Amygdala (tissue), 56 donors: ENCODE measurements at places on chromosomes 5 and 9.
A peak's percentile ranks its signal among the peaks of the same experiment; 100 is the strongest.

GRCh38 chr5:39661026-39661779 is 236.4 kb upstream of the DAB2 start:
- no peak for DNase-seq

GRCh38 chr5:116953251-116953930 is 378.8 kb upstream of the SEMA6A start:
- DNase-seq = no peak

- DNase-seq = no peak
These were observed 435.2 kb upstream of the ADAMTS16 start for GRCh38 chr5:4704951-4705350.

- DNase-seq = no peak
These were observed 4.0 kb downstream of the MAT2B start for GRCh38 chr5:163509291-163509951.

DNA sequence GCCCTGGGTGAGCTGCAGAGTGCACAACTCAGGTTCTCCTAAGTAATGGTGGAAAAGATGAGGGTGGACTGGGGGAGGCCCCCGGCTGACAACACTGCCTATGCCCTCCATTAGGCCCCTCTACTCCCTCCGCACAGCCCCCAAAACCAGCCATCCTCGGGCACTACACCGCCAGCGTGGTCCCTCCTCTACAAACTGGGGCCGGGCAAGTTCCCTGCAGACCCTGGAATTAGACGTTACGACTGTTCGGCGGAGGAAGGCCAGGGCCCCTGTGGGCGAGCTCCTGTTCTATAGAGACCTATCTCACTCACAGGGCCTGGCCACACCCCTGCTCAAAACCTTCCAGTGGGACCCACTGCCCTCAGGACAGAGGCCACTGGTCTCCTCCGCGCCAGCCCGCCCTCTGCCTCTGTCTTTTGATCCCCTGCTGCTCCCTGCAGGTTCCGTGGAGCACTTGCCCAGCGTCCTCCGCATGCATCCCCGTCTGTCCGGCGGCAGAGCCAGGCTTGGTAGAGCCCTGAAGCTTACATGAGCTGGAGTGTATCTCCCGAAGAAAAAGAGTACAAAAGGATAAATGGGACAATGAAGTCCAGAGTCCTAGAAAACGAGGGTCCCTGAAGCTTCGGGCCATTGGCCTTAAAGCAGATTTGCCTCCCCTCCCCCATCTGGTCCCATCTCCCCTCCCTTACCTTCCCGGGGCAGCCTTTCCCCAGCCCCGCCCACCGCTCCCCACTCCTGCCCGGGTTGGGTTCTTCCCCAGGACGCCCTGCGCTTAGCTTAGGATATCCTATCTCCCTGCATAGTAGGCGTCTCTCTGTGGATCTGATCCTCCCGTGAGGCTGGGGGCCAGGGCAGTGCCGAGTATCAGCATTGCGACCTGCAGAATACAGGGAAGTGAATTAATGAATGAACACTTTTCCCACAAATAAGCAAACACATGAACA is 71.3 kb downstream of the HRH2 start:
- DNase-seq = no peak

- DNase-seq = no peak
These were observed 38.4 kb upstream of the PLEKHG4B start for GRCh38 chr5:53381-54174.

DNA sequence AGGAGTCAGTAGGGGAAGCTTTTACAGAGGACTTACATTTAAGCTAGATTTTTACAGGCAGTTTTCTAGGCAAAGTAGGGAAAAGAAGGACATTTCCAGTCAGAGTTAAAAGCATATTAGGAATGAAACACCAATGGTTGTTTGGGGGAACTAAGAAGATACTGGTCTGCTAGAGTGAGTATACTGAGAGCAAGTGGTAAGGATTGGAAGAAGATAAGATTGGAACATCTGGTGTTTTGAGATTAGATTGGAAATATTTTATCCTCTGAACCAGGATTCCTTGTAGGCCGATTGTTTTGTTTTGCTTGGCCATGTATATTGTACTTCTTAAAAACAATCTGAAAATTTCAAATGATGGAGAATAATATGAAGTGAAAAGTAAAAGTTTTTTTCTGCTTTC is 7.7 kb downstream of the FBXO38 start:
- no peak for DNase-seq

- DNase-seq = no peak
These were observed 473.6 kb upstream of the TNC start for GRCh38 chr9:115591584-115591984.

- no peak for DNase-seq
These were observed at the start of gene CER1 for GRCh38 chr9:14722391-14723035. Gene CER1, minus strand, starts transcription at chr9:14722733. Its CDS starts 61 bp downstream, at chr9:14722672.

DNA sequence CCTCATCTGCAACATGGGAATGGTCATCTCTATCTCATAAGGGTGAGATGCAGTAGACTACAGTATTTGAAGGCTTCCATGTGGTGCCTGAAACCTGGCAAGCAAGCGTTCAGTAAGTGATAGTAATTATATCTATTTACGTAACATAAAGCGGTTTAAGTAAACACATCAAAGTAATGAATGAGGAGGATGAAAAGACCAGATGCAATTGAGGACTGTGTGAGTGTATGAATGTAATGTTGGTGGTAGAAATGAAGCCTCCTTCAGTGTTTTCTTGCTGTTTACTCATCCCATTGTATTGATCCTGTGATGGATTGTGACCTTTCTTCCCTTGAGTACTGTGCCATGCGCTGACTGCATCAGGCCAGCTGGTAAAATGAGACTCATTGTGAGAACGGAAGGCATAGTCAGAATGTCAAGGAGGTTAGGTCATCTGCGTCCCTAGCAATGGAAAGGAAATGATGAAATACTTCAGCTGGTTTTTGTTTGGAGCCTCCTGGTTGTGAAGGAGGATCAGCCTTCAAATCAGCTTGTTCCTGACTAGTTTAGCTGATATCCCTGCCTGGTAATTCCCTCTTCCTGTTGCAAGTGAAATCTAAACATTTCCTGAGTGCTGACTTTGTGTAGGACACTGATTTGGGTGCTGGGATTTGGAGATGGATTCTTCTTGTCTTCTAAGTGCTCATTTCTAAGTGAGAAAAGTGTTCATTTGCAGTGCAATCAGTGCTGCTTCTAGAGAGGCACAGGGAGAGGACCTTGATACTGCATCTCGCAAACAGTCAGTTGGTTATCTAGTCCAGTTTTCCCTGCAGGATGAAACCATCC is 35.6 kb downstream of the TNFSF8 start:
- DNase-seq = no peak

GRCh38 chr9:4530375-4530774 is 40.1 kb downstream of the SLC1A1 start:
- DNase-seq = no peak

GRCh38 chr9:70811638-70812037 is 309.8 kb downstream of the TRPM3 start:
- no peak for DNase-seq

DNA sequence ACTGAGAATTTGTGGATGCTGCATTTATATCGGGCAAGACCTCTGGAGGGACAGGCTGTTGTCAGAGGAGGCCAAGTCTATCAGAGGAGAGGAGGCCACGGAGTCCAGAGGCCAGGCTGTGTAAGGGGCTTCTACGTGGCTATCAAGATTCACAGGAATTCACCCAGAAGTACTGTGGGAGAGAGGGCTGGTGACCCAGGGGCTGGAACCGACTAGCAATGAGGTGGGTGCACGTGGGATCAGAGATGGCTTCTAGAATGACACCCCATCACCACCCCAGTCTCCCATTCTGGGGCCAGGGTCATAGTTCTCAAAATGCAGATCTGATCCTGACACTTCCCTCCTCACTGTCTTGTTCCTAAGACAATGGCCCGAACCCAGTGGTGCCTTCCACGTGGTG is 61.2 kb upstream of the PHYKPL start:
- DNase-seq = no peak

GRCh38 chr5:14809369-14810155 is 62.0 kb downstream of the ANKH start:
- DNase-seq = peak; percentile 21

GRCh38 chr5:83474991-83475390 is 3.4 kb downstream of the VCAN start:
- no peak for DNase-seq

- no peak for DNase-seq
These were observed 7.3 kb downstream of the SFXN1 start for GRCh38 chr5:175485631-175486030.

DNA sequence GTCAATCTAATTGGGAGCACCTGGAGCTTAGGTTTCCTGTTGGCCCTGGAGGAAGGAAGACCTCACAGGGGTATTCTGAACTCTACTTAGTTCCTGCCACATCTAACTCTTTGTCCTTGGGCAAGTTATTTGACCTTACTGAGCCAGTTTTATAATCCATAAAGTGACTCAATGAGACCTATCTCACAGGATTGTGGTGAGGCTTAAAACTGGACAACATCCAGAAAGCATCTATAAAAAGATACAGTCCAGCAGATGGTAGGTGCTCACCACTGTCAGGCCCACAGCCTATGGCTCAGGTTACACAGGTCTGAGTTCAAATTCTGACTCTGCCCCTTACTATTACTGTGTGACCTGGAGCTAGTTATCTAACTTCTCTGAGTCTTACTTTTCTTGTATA is 23.3 kb downstream of the KCNV2 start:
- DNase-seq = no peak

DNA sequence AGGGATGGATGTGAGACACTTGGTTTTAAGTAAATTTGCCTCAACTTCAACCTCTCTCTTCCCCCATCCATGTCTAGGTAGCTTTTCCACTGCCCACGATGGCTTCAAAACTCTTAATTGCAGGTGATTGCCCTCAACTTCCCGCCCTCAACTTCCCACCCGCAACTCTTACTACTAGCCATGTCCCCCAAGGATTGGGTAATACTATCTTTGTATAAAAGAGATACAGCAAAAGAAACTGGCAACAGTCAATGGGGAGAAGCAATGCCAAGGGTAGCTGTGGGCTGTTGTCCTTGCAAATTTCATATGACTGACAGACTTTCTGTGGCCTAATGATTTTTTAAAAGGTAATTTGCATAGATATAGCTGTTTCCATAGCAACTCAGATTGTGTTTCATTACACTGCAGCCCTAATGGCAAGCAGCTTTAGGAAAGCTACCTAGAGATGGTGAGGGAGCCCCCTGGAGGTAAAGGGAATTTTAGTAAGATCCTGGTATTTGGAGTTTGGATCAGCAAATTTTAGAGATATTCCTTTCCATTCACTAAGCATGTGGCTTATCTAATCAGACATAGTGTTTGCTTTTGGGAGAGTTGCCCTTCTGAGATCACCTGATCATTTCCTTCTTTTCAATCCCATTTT is 421.5 kb upstream of the DAP start:
- DNase-seq = no peak

DNA sequence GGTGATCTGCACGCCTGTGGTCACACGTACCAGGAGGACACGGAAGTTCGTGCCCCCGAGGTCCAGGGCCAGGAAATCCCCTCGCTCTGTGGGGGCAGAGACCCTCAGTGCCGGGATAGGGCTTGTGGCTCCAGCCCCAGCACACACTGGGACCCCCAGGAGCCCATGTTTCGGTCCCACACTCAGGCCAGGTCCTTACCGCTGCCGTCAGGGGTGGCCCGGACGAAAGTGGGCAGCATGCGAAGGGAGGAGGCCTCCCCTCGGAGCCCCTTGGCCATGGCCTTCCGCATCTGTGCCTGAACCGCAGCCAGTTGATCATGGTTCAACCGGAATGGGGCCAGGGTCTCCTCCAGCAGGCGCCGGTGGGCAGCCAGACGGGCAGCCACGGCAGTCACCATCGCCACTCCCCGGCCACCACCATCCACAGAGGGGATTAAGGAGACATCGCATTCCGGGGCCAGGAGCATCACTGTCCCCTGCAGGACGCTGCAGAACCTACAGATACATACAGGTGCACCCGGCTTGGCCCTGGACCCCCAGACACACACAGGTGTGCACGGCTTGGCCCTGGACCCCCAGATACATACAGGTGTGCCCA is 11.8 kb downstream of the HK3 start:
- DNase-seq = no peak

DNA sequence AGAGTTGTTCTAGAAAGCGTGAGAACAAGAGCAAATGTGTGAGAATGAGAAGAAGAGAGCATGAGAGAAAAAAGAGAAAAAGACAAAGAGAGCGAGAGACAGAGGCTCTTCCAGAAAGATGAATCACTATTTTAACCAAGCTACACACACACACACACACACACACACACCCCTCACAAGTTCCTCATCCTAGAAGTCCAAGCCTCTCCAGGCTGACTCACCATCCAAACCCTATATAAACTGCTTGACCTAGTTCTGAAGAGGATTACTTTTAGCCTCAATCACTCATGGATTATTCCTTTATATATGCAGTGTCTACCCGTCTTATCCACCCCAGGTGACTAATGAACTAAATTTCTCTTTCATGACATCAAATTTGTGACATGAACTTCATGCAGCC is 37.6 kb downstream of the C9orf57 start:
- no peak for DNase-seq

DNA sequence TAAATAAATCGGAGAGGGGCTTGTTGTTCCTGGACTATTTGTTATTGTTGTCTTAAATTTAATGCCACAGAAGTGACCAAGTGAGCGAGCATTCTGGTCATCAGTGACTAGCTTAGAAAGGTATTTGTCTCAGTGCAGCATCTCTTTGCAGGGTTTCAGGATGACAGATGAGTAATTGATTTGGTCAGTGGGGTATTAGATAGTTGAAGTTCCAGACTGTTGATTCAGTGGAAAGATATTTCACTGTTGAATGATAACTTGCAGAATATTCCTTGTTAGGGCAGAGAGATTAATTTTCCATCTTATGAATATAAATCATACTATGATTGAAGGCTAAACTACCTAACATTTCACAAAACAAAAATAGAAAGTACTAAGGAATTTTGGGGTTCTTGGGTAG is 122.4 kb downstream of the TRIO start:
- DNase-seq = no peak

DNA sequence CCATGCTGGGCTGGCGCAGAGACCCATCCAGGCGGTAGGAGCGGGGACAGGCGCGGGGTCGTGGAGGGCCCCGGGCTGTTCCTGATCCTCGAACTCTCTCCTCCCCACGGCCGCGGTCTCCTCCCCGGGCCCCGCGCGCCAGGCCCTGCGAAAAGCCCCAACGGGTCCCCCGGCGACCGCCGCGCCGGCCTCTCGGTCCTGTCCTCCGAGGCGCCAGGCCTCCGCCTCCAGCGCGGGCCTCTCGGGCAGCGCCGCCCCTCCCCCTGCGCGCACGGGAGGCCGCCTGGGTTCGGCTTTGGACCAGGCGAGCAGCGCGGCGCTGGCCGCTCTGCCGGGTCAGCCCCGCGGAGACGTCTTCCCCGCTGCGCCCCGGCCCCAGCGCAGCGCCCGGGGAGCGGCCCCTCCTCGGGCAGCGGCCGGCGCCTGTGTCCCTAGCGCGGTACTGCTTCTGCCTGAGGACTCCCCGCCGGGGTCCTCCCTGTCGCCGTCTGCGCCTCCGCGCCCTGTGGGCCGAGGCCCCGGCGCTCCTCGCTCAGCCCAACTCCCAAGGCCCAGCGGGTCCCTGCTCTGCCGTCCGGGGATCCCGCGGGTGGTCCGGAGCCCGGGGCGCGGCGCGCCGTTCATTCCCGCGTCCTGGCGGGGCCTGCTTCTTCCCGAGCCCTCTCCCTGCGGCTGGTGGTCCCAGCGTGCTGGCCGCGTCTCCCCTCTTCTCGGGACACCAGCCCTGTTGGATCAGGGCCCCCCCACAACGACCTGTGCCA is 13.4 kb downstream of the COL23A1 start:
- no peak for DNase-seq
